ENCODE measurements at places on chromosomes 3 and 15. TPM values are rescaled to one million over a fixed set of nuclear protein-coding genes. Genes with fewer than 3 reads are reported as not detected.

DNA sequence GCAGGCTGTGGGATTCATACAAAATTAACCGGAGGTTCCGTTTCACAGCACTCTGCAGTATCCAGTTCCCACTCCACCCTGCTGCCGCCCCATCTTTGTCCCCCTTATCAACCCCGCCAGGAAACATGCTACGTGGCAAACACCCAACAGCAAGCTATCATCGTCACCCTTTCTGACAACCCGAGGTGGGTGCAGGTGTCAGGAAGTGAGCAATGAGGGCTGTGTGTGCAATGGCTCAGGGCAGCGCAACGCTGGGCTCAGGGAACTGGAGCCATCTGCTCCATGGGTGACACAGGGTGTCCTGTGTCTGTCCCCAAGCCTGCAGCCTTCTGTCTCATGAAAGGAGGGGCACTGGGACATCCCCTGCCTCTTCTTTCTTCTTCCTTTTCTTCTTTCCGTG, 60.9 kb downstream of the ATP2B2 start:
- no peak for DNase-seq

GRCh38 chr15:55846116-55846707, 103.3 kb upstream of the PRTG start:
- peak; percentile 76 for DNase-seq

GRCh38 chr15:81133782-81134461, at the start of gene CFAP161:
TSS of gene CFAP161 (plus strand) at chr15:81134270. CDS start at chr15:81134330, 60 bp downstream.
- peak; percentile 86 for DNase-seq

GRCh38 chr3:60580809-60581208, 670.4 kb downstream of the FHIT start:
- DNase-seq: no peak

- DNase-seq: no peak
Measured at GRCh38 chr3:123112232-123112631, 45.4 kb downstream of the PDIA5 start.

DNA sequence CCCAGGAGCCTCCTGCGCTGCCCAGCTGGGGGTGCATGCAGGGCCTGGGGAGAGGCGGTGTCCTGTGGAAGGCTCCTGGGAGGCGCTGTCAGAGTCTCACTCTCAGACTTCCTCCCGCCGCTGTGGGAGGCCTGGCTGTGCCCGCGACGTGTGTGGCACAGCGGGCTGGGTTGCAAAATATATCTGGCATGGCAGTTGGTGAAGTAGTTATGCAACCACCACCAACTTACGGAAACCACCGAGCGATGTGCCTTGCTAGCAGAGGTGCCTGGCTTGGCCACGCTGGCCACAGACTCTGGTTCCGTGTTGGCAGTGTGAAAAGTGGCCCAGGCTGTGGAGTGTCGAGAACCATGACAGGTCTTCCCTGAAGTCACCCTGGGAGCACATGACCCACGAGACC, 30.6 kb upstream of the GATA2 start:
- DNase-seq: no peak

DNA sequence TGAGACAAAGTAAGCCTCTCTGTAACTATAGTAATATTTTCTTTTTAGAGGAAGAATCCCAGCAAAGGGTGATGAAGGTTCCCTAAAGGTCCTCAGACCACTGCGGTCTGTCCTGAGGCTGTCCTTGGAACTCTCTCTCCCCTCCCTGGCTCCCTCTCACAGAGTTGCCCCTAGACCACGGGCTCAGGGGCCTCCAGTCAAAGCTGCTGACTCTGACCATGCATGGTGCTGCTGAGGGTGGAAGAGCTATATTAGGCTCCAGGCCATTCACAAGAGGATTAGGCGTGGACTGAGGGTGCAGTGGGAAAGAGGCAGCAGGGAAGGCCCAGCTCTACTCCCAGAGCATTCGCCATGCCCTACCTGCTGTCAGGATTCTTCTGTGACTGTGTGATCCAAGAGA, 14.6 kb downstream of the CAPN3 start:
- no peak for DNase-seq

GRCh38 chr3:195906865-195907683, 1.3 kb downstream of the TNK2 start:
- DNase-seq: no peak

DNA sequence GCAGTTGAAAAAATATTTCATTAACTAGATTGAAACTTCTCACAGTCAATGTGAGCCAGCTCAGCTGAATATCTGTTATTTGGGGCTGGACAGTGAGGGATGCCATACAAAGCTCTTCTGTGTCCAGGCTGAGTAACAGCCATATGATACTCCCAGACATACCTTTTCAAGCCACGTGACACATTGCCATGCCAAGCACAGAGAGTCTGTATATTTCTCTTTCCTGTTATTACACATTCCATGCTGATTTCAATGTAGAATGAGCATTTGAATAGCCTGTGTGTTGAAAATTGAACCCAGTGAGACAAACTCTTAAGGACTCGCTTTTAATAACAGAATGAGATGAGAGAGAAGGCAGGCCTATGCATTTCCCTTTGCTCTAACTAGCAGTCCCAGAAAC, 334.7 kb upstream of the RASGRP1 start:
- DNase-seq: peak; percentile 44

DNA sequence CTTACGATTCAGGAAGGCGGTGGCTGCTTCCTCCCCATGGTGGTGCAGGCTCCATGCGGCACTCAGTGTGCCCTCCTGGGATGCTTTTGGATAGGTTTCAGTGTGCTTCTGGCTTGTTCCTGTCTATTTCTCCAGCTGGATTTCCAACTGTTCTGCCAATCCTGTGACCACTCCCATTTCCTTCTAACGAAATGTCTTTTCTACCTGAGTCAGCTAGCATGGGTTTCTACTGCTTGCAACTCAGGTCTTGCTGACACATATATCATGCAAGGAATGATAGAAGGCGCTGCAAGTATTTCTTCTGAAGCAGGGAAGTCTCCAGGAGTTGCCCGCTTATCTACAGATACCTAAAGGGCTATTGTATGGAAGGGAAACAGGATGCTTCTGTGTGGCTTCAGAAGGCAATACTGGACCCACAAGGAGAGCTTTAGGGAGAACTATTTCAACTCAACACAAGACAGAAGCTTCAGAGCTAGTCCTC, 244.4 kb downstream of the OPA1 start:
- DNase-seq: no peak

DNA sequence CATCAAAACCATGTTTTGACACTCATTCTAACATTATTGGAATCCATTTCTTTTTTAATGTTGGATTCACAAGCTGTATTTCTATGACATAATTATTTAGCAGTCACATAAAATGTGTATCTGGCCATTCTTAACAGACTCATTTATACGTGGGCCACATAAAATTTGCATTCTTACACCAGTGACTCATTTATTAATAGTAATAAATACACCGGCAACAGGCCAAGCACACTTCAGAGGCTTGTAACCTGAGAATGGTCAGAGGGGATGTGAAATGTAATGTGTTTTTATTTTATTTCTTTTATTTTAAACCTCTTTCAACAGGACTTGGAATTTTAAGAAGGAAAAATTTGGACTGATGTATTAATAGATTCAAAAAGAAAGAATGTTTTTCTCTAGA, 384.9 kb upstream of the RARB start:
- DNase-seq: no peak

- no peak for DNase-seq
Measured at GRCh38 chr3:57889807-57890206, 118.4 kb upstream of the FLNB start.

DNA sequence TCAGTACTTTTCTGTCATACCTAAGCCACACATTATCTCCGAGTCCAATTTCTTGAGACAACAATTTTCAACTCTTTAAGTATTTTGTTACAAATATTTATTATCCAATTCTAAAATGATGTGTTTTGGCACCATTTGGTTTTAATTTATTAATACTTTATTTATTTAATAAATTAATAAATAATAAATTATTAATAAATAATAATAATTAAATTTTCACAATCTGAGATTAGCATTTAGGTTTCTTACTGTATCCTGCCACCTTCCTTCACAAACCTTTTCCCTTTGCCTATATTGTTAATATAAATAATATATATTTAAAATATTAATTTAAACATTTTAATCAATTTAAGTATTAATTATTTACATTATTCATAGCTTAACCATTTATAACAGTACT, 23.9 kb downstream of the TMEM207 start:
- no peak for DNase-seq

- DNase-seq: no peak
Measured at GRCh38 chr3:138724443-138724842, 110.3 kb downstream of the PIK3CB start.

DNA sequence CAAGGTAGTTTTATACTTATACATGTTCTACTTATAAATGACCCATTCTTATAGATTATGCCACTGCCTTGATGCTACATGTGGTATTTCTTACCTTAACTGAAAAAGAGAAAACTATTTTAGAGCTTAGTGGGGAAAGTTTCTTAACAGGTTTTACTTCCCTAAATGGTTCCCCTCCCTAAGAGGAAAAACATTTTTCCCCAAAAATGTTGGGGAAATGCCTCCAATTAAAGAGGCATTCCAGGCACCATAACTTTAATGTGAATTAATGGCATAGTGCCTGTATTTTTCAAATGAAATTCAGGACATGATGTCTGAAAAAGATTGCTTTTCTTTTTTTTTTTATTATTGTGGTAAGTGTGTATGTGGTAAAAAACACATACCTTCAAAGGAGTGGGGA, 22.6 kb downstream of the GOLM2 start:
- no peak for DNase-seq

GRCh38 chr3:167691366-167691765, 37.6 kb upstream of the WDR49 start:
- DNase-seq: peak; percentile 34

DNA sequence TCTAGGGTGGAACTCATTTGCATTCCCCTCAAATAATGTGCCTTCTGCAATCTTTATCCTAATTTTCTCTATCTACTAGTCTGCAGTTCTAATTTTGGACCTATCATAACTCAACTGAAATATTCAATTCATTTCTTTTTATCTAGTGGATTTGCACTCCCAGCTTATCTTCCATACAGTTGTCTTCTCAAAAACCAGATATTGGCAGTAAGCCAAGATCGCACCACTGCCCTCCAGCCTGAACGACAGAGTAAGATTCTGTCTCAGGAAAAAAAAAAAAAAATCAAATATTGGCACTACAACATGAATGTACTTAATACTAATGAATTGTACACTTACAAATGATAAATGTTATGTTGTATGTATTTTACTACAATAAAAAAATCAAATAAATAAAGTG, 18.0 kb upstream of the CHMP2B start:
- no peak for DNase-seq

- peak; percentile 61 for DNase-seq
Measured at GRCh38 chr3:159238646-159239045, 436.8 kb downstream of the MFSD1 start.

GRCh38 chr3:99825004-99825640, 7.5 kb downstream of the CMSS1 start:
- peak; percentile 74 for DNase-seq

DNA sequence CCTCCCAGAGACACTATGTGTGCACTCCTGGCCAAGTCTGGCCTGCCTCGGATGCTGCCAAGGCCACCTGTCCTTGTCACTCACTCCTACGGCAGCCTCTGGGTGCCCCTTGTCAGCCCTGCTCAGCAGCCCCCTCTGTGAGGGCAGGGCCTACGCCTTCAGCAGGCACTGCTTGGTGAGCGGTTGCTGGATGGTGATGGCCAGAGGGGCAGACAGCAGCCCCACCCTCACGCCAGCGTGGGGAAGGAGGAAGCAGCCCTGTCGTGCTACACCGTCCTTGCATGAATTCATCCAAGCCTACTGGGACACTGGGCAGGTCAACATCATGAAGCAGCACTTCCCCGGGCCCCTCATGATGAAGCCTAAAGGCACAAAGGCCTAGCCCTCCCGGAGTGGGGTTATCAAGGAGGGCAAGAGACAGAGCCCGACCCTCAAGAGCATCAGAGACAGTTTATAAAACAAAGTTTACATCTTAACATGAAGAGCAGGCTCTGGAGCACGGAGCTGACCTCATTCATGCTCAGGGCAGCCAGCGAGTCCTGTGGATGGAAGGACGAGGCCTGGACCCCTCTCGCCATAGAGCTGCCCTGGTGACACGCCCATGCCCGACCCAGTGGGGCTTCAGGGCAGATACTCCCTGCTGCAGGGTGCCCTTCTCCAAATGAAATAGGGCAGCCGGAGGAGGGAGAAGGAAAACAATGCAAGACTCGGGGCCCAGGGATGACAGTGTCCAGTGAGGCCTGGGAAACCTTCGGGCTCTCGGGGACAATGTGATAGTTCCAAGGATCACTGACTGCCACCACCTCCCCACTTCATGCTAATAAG, 25.3 kb downstream of the CHDH start:
- DNase-seq: no peak

DNA sequence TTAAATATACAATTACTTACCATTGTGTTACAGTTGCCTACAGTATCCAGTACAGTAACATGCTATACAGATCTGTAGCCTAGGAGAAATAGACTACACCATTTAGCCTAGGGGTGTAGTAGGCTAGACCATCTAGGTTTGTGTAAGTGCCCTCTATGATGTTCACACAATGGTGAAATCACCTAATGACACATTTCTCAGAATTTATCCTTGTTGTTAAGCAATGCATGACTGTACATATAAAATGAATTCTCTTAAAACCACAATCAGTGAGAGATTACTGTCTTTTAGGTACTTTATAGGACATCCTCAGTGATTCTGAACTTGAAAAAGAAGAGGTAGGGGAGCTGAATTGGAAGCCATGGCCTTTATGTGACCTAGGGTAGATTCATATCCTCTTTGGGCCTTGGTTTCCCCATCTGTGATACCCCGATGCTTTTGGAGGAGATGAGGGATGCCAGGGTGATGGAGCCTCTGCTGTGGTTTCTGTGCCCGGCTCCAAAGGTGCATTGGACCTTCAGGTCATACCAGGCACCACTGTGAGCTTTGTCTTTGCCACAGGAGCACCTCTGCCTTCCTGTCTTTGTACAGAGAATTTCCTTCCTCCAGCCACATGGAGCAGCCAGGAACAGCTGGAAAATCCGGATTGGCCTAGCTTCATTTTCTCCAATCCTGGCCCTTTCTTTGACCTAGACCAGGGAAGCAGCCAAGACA, 51.9 kb upstream of the FLNB start:
- peak; percentile 88 for DNase-seq

GRCh38 chr3:155069729-155070128, 10.4 kb upstream of the MME start:
- DNase-seq: peak; percentile 74

DNA sequence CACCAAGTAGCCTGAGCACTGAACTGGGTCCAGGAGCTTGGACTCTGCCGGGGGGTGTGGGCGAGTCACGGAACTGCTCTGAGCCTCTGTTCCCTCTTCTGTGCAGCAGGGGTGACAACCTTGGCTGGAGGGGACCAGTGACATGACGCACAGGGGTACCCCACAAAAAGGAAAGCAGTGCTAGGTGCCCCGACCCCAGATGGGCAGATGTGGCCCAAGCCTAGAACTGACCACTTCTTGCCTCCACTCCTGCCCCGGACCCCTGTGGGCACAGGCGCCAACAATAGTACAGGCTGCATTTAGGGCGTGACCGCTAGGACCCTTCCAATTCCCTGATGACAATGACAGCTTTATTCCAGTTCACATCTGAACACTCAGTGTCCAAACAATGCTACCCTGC, 255.9 kb upstream of the LYSMD4 start:
- no peak for DNase-seq

The PCLAF gene
- 185 TPM for total RNA-seq

The ANKRD63 gene
- total RNA-seq: not detected

The AHSG gene
- total RNA-seq: not detected

The POLQ gene
- 9.9 TPM for total RNA-seq

The SERPINI2 gene
- total RNA-seq: not detected

The DUOX1 gene
- total RNA-seq: not detected

The PTPN9 gene
- total RNA-seq: 27.8 TPM

The MLH1 gene
- 85.8 TPM for total RNA-seq
